NCI-H1092 (cell line): ENCODE measurements at places on chromosomes 11 and 22.

GRCh38 chr11:84825106-84825660, 802.0 kb downstream of the DLG2 start:
- no peak for DNase-seq

GRCh38 chr11:117719480-117719879, 77.5 kb downstream of the DSCAML1 start:
- DNase-seq = no peak

DNA sequence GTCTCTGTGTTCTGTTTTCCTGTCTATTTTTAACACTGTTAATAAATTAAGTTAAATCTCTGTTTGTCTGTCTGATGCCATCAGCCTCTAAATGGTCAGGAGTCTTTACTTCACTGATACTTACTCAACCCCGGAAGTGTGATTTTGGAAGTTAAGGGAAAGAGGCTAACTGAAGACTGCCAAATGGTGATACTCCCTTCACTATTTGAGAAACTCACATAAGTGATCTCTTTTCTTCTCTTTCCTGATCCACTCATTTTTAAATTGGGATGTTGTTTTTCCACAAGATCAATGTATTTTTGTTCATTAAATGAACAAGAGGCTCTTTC, 389 bp upstream of the CASP12 start:
- no peak for DNase-seq

DNA sequence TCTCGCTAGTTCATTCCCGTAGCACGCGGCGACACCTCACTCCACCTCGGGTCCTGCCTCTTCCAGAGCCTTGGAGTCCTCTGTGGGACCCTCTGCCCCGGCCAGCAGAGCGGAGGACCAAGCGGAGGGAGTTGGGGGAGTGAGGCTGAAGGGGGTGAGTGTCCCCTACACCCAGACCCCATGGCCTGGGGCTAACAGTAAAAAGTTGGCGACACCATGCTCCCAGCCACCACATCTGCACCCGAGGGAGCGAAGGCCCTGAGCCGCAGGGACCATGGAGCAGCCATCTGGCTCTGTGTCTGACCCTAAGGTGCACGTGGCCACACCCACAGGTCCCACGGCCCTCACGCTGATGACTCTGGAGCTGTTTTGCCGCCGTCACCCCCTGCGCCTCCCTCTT, 293.8 kb downstream of the BRD1 start:
- no peak for DNase-seq

- DNase-seq = no peak
Measured at GRCh38 chr11:102488208-102488607, 35.6 kb upstream of the TMEM123 start.

- no peak for DNase-seq
Measured at GRCh38 chr11:10514202-10514601, 26.8 kb downstream of the RNF141 start.
